ENCODE measurements at places on chromosomes 12 and 14. TPM values are rescaled to one million over a fixed set of nuclear protein-coding genes. Genes with fewer than 3 reads are reported as not detected.

GRCh38 chr12:8849876-8850275 is 27.5 kb downstream of the A2ML1 start:
- no peak for DNase-seq

DNA sequence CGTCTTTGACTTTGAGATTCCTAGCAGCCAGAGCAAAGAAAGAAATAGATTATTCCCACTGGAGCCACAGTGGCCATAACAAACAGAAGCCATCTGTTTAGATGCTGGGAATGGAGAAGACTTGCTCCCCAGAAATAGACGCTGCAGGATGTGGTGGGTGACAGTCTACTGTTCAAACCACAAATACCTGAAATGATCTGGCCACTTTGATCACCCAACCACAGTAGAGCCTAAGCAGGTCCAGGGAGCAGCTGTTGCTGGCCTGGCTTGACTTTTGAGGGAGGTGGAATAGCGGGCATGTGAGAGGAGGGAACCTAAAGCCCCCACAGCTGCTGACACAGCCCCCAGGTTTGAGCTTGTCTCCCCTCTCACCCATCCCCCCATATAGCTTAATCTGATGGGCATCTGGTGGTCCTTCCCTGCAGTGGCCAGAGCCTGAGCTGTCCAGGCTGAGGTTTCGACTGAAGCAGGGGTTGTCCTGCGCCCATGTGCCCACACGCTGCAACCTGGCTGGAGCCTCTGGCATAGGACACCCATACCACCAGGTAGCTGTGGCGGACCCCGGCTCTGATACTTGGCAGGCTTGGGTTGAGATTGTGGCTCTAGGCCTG is 38.7 kb downstream of the SH2B3 start:
- no peak for DNase-seq

DNA sequence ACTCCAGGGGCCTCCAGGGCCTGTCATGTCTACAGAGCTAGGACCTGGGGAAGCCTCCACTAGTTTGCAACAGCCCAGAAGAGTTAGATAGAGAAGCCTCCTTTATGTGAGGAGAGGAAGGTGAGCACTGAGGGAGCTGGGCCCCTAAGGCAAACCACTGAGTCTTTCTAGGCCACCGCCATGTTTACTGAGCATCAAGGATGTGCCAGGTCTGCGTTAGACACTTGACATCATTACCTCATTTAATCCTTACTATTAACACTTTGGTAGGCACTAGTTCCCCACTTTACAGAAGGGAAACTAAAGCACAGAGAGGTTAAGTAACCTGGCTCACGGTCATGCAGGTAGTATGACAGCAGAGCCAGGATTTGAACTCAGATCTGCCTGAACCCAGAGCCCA is 12.9 kb downstream of the CTDSP2 start:
- DNase-seq = no peak

- no peak for DNase-seq
These were observed 4.4 kb downstream of the SUSD6 start for GRCh38 chr14:69615496-69616407.

DNA sequence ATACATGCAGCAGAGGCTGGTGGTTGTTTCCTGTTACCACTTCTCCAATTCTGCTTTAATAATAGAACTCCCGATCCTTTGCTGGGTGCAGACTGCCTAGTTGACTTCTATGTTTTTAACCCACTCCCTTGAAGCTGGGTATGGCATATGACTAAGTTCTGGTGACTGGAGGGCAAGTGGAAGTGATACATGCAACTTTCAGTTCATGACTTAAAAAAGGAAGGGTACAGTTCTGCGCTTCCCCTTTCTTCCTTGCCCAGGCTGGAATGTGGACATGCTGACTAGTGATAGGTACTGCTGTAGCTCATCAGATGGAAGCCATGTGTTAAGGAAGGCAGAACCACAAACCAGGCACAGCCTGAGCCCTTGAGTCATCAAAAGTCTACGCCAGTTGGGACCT is 2.4 kb upstream of the A2M start:
- no peak for DNase-seq

DNA sequence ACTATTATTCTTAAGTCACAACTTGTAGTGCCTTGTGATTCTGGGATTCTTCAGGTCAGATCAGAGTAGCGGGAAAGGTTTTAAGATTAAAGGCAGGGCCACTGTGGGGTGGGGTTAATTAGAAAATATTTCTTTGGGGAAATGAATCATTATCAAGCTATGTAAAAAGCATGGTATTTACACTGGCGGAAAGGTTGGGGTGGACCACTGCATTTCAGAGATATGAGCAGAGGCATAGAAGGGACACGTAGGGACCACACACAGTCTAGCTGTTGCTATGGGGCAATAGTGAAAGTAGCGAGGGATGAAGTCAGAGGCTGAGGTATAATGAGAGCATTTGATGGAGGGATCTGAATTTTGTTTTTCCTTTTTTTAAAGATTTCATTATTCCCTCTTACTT is 31.7 kb upstream of the KCNH3 start:
- DNase-seq = no peak

GRCh38 chr14:81819344-81819743 is 285.7 kb upstream of the SEL1L start:
- no peak for DNase-seq

PARP11 gene
- not detected for total RNA-seq

ARG2 gene
- 10.2 TPM for total RNA-seq
